ENCODE measurements at places on chromosomes 2 and 18.

- DNase-seq, result no peak
Observed at GRCh38 chr18:21289827-21290226, 47.8 kb downstream of the GREB1L start.

- DNase-seq, result no peak
Observed at GRCh38 chr18:12290086-12290485, 18.0 kb upstream of the TUBB6 start.

DNA sequence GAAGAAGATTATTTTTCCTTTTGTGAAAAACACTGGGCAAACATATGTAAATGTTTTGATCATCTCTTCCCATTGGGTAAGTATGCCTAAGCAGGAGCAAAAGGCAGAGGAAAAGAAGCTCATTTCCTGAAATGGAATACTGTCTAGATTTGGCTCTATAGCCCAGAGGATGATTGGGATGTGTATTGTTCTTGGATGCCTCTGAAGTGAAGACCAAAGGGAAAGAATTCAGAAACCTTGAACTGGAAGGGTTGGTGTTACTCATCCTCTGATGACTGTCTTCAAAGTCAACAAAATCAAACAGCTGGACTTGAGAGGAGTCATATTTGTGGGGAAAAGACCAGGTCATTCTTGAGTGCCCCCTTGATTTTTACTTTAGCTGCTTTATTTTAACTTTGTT is 112.6 kb upstream of the NT5C1B start:
- DNase-seq, result no peak

DNA sequence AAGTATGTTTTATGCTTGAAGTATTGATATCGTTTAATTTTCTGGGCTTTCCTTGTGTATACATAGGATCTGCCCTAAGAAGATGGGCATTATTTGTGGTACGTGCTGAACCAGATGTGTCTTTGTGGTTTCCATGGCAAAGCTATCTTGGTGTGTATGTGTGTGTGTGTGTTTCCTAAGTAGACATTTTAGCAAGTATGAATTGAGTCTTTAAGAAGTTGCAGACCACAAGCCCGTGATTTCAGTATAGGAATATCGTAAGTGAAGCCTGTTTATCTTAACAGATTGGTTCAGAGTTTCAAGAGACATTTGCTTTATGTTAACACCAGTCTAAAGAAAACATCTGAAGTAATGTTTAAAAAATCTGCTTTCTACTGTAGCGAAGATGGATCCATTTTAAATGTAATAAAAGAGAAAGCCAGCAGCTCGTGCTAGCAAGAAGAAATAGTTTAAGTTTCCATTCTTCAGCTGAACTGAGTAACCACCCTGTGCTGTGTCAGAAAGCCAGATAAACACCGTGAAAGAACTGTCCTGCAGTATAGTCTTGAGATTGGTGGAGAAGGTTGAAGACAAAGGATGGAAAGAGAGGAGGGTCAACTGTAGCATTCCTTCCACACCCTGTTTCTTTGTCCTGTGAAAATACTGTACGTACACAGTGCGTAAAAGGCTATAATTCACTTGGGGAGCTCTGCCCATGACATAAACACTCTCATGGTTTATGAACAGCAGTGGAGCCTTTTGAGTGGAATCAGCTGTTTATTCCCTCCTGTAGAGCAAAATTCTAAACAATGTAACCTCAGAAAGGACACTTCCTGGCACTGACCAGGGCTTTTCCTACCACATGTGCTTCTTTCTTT is 91.9 kb upstream of the FOSL2 start:
- DNase-seq, result no peak

DNA sequence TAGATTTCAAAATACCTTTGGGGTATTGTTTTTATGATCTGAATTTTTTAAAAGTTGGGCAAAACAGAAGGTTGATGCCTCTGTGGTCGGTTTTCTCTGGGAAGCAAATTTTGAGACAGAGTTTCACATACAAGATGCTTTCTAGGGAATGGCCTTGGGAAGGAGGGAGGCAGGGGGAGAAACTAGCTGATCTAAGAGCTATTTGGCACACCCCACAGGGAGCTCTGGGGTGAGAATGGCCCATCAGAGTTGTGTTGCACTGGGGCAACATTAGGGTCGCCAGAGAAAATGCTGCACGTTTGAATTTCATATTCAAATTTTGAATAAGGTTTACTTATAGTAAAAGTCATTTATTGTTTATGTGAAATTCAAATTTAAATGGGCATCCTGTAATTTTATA is 11.9 kb upstream of the ADAM23 start:
- DNase-seq, result no peak

All from activated naive CD4-positive, alpha-beta T cell (primary cell).